ENCODE measurements at places on chromosomes 1 and 21.

- DNase-seq: no peak
Measured at GRCh38 chr1:172845371-172845770, 186.5 kb downstream of the FASLG start.

DNA sequence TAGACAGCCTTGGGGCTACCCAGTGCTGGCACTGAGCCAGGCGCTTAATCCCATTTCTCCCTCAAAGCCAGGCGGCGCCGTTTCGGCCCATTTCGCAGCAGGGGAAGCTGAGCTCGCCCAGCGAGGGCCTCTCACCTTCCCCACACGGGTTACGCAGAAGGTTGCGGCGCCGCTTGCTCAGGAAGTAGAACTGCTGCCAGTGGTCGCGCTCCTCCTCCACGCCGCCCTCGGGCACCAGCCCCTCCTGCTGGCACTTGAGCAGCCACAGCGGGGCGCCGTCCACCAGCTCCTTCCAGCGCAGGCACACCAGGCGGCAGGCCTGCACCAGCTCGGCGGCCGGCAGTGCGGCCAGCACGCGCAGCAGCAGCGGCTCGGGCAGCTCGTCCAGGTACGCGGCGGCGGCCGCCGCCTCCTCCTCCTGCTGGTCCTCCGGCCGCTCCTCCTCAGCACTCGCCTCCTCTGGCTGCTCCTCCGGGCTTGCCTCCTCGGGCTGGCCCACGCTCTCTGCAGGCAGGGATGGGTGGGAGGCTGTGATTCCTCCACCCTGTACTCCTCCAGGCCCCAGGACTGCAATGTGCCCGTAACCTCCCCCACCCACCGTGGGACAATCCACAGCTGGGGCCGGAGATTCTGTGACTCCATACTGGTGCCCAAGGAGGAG lies 3.8 kb downstream of the FBXO2 start:
- DNase-seq: peak; percentile 77

DNA sequence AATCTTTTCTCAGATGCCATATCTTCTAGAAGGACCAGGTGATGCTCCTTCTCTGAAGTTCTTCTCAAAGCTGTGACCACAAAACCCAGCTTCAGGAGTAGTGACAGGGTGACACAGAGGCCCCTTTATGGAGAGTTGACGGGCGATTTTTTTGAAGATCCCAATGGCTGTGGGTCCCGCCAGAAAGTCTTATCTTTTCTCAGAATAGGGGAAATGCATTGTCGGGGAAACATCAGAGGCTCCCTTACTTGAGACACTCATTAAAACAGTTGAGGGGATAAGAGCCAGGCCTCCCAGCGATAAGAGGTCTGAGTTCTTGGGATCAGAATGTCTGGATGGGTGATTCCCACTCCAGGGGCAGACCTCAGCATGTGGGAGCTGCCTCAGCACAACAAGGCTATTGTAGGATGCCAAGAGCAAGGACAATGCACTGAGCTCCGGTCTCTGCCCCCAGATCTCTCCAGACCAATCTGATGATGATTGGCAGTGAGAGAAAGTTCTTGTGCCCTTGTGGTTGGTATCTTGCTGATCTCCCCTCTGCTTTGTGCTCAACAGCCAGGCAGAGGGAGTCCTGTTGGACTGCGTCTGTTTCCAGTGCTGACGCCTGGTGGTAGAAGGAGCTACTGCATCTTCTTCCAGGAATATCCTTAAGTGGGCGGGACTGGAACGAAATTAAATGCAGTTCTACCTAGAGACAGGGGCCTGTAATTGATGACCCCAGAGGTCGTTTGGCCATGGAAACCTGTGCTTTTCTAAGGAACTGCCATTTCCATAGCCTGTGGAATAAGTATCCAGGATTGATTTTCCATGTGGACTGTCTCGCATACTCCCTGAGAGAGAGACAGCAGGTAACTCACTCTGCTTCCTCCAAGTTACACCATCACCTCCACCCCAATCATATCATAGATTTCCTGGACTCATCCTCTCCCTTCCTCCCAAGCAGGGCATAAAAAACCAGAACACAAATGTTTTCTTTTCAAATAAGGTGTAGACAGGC lies 6.8 kb upstream of the ACKR1 start:
- DNase-seq: peak; percentile 81

GRCh38 chr1:228964178-228965089 lies 229.2 kb downstream of the RHOU start:
- peak; percentile 40 for DNase-seq

DNA sequence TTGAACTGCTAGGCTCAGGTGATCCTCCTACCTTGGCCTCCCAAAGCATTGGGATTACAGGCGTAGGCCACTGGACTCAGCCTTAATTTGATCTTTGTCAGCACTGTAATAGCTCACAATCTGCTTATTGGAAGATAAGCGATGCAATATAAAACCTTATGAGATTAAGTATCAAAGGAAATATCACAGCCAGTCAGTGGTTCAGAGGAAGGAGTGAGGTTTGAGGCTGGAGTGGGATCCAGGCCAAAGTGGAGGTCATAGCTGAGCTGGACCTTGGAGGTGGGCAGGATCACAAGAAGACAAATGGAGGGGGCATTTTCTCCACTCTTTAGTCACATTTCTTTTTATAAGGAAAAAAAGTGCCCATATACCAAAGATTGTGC lies 228.5 kb downstream of the RHOU start:
- peak; percentile 33 for DNase-seq

DNA sequence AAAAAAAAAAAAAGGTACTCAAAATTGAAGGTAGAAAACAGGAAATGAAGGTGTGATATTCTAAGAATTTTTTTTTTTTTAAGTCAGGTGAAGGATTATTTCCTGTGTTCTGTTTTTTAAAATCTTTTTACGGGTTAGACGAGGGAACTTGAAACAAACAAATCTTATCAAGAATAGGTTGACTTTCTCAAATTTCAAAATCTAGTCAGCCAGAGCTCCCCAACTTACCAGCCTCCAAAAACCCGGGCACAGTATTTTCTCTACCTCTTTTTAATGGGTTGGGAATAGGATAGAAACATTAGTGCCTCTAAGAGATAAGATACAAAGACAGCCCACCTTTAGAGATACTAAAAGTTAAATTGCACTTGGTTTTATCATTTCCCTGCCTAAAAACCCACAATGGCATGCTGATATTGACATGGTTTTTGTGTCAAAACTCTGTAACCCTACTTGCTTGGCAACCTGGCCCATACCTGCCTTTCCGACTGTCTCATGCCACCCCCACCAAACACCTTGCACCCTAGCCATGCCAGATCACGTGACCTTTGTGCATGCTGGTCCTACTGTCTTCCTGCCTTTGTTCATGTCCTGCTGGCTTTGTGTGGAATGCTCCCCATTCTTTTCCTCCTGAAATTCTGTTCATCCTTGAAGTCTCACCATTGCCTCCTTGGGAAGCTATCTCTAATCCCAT lies 4.2 kb downstream of the RCAN3 start:
- no peak for DNase-seq
